ENCODE measurements at places on chromosomes 5 and 9.

GRCh38 chr5:176853151-176853778, 42.9 kb downstream of the UNC5A start:
- no peak for DNase-seq

DNA sequence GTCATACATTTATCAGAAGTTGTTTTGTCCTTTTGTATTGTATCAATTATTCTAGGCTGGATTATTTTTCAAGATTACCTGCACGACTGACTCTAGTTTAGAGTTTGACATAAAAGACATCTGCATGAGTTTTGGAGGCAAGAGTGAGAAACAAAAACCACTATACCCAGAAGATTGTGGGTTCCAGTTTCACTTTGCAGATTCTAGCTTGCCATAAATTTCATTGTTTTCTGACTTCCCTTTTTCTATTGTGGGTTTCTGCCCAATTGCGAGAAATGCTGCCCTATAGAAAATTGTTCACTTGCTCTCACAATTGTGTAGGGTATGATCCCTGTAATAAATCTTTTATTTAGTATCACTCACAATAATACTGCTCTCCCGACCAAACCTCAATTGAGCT, 1043.4 kb upstream of the CDH10 start:
- no peak for DNase-seq

- no peak for DNase-seq
Measured at GRCh38 chr9:86126998-86127972, 27.9 kb upstream of the GOLM1 start.

DNA sequence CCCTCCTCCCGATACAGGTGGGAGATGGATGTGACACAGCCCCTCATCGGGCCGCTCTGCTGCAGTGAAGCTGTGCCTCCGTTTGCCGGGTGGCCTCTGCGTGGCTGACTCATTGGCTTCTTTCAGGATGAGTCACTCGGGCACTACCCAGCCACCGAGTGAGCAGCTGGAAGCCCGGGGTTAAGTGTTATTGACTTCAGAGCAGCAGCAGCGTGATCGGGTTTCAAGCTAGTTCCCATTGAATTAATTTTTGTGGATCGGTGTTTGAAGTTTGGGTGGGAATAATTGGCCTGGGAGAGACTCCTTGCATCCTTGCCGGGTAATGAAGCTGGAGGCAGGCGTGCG, 266.4 kb upstream of the IRX4 start:
- no peak for DNase-seq

GRCh38 chr9:98719055-98719454, 10.3 kb upstream of the GABBR2 start:
- no peak for DNase-seq

DNA sequence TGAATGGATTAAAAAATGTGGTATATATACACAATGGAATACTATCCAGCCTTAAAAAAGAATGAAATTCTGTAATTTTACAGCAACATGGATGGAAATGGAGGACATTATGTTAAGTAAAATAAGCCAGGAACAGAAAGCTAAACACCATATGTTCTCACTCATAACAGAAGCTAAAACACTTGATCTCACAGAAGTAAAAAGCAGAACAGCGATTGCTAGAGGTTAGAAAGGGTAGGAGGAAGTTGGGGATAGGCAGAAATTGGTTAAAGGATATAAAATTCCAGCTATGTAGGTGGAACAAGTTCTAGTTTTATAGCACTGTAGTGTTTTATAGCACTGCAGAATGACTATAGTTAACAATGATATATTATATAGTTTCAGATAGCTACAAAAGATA, 15.8 kb downstream of the MARCHF3 start:
- DNase-seq, result no peak

GRCh38 chr9:86281593-86282076, 703 bp downstream of the ISCA1 start:
- no peak for DNase-seq

DNA sequence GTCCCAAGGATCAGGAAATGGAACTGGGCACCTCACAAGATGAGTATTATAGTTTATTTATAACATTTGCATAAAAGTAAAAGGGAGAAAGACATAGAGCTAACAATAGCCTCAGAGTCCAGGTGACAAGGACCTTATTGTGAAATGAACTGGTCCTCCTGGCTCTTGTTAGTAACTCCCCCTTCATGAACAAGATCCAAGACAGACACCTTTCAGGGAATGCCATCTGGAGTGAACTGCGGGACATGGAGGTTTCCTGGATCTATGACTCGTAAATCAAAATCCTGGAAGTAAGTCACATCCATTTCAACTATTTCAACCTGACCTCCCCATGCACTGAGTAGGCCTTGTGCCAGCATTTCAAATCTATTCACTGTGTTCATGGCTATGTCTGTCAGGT, 129.5 kb upstream of the GAS1 start:
- no peak for DNase-seq

DNA sequence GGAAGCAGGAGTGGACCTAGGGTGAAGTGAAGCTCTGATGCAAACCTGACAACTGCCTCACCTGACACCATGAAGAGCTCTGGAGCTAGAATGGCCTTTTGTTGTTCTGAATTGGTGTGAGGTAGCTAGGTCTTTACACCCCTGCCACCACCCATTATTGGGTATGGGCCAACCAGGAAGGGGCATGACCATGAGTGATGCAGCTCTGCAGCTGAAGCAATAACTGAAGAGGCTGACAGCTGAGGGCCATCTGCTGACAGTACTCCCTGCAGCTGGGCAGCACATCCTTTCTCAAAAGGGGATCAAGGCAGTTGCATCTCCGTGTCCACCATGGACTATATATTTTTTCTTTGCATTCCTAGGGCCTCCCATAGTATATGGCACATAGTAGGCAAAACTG, 87.0 kb upstream of the TLE1 start:
- no peak for DNase-seq

DNA sequence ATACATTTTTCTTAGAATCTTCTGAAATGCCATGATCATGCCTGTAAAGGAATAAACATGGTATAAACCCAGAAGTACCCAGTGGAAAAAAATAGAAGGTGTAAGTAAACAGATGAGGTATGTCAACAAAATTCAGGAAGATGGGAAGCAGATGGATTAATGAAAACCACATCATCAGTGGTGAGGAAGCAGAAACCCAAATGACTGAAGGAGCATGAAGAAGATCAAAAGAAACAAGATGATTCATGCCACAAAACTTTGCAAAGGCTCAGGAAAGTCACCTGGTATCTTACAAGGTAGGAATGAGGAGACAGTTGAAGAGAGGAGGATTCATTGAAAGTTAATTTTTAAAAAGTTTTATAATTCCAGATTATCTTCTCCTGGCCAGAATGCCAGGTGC, 132.8 kb upstream of the PAPPA start:
- no peak for DNase-seq

GRCh38 chr9:14366076-14366475, 52.1 kb upstream of the NFIB start:
- no peak for DNase-seq

DNA sequence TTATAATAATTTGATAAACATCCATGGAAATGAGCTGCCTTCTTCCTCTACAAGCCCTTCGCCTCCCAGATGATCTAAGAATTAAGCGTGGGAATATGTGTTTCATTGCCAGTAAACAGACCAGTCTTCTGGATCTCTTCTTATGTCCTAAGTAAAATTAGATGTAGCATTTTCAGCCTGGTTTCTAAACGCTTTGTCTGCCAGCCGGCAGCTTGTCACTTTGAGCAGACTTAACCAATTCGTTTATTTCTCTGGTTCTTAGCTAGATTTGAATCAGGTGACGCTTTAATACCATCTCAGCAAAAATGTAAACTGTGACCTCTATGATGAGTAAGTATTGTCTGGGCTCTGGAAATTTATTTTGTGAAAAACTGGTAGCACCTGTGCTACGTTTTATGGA, 380.6 kb upstream of the NUDT12 start:
- no peak for DNase-seq

GRCh38 chr5:73388306-73388684, 60.3 kb downstream of the FOXD1 start:
- no peak for DNase-seq

- no peak for DNase-seq
Measured at GRCh38 chr9:32863291-32863690, 80.0 kb downstream of the TMEM215 start.

DNA sequence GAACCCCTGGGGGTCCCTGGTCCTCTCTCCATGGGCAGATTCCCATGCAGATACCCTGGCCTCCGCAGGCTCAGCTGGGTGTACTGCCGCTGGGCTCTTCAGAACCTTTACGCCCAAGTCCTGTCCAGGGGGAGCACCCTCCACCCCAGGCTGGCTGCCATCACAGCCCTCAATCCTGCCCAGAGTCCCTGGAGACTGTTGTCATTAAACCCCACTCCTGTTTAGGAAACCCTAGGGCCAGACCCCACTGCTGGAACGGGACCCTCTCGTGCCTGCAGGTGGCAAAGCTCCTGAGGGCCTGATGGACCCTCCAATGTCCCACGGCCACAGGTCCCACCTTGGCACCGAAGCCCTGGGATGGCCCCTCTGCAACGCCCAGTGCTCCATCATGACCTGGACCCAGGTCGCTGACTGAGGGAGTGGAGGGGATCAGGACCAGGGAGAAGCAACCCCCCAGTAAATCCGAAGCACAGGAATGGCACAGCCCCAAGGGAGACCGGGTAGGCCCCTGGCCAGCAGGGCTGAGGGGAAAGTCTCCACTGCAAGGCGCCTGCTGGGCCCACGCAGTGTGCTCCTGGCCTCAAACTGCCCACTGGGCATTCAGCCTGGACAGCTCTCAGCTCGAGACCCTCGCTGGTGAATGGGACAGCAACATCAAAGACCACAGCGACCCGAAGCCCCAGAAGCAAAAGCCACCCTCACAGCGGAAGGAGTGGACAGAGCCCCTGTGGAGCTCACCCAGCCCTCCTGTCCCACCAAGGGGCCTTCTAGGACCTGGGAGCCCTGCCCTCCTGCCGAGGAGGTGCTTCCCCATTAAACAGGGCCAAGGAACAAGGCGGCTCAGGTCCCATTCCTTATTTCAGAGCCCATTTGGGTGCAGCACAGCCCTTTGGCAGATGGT, 8.3 kb downstream of the ZDHHC11B start:
- no peak for DNase-seq

DNA sequence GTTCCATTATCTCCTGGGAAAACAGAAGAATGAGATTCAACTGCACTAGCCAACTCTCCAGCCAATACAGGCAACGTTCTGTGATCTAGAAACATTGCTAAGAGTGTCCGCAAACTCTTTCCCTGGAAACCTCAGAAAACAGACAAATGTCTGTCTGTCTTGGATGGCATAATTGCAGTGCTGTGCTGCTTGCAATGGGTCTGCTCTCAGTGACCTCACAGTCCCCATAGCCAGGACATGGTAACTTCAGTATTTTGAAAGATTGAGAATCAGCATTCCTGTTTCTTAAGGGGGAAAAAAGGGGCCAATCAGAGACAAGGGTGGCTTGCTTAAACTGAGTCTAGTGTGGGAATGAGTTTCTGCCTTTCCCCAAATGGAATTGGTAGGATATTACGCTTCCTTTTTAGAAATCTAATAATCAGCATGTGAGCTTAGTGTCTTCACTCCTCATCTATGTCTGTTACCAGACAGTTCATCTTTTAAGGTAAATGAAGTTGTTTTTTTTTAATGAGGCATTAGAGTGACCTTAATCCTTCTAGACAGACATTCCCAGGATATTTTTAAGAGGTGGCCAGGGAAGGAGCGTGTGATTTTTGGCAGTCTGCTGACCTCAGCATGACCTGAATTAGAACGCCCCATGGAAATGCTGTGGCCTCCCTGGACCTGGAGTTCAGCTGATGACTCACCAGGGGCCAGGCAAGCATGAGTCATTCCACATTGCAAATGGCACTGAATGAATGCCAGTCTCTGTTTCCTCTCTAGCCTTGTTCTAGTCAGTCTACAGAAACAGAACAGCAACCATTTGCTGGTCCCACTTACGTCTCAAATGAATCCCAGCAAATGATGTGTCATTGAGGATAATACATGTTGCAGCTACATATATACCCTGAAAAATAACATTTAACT, 210.2 kb upstream of the ACTBL2 start:
- no peak for DNase-seq

GRCh38 chr9:120480707-120481106, 99.3 kb downstream of the CDK5RAP2 start:
- no peak for DNase-seq

- no peak for DNase-seq
Measured at GRCh38 chr5:123720955-123721354, 209.0 kb downstream of the CSNK1G3 start.

DNA sequence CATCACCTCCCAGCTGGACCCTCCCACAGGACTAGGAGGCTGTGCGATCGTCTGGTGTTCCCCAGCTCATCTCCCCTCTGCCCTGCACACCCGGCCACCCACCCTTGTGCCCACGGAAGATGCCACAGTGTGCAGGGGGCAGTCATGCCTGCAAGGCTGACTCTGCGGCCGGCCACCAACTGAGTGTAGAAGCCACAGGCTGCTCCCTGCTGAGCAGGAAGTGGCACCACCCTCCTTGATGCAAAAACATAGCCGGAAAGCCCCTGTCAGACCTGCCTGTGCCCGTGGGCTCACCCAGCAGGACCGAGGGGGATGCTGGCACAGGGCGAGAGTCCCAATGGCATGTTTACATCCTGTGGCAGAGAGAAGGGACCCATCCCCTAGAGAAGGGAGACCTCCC, 40.3 kb upstream of the SLC12A7 start:
- no peak for DNase-seq

GRCh38 chr9:138038244-138038671, 160.7 kb downstream of the CACNA1B start:
- no peak for DNase-seq

- DNase-seq, result no peak
Measured at GRCh38 chr9:137319011-137319738, 17.1 kb upstream of the NRARP start.

GRCh38 chr5:66066826-66067225, 77.3 kb upstream of the SREK1 start:
- no peak for DNase-seq

- no peak for DNase-seq
Measured at GRCh38 chr5:130890610-130891009, 274.4 kb downstream of the HINT1 start.

DNA sequence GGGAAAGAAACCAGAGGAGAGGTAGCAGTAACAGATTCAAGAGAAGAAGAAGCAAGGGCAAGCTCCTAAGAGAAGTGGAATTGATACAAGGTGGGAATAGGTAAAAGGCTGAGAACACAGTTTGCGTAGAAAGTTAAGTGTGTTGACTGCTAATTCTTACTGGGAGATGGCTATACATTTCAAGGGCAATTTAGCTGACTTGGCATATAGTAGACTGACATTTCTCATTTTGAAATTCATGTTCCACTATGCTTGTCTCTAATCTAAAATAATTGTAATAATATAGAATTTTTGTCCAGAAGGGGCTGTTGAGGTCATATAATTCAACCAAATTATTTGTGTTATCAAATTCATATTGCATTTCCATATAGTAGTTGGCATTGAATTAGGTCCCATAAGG, 144.0 kb downstream of the ATG10 start:
- DNase-seq, result no peak

GRCh38 chr5:170628028-170628427, 124.2 kb downstream of the KCNIP1 start:
- no peak for DNase-seq

GRCh38 chr5:54309691-54310432, 511 bp downstream of the ARL15 start:
- DNase-seq, result no peak

DNA sequence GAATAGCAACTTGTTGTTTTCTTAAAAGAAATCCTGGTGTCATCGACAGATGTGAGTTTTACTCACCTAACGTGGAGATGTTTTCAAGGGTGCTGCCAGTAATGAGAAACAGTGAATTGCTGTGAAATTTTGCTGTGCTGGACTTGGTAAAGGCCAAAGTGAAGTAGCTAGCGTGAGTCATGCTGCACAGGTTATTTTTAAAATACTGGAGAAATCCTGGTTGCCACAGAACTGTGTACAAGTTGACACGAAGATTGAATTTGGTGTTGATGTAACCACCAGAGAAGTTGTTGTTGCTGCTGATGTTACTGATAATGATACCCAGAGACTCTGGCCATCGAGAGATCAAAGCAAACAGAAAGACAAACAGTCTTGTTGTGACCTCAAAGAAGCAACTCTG, 187.9 kb upstream of the NFIL3 start:
- DNase-seq, result no peak
